ENCODE measurements at places on chromosomes 11 and 22. TPM values are rescaled to one million over a fixed set of nuclear protein-coding genes. Genes with fewer than 3 reads are reported as not detected.
A peak's percentile ranks its signal among the peaks of the same experiment; 100 is the strongest.

DNA sequence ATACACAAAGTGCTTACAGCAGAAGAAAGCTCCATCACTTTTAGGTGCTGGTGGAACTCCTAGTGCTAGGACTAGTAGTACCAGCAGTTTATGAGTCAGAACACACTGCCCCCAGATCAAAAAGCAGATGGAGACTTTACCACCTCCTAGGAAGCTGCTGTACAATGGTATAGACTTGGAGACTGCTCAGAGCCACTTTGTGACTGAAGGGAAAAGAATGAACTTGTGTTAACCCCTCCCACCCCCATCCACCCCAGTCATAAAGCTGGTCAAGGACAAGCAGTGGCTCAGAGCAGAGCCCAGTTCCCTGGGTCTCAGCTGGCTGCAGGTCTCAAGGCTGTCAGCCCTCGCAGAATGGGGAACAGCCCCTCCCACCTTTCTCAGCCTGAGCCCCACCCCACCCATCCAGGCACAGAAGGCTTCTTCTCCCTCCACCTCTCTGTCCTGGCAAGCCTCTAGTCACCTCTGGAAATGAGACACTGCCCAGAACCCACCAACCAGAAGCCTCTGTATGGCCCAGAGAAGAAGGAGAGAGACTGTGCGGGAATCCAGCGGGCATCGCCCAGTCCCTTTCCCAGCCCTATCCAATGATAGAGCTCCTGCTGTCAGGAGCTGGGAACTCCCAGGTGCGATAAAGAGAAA, 23.8 kb downstream of the PACSIN2 start:
- no peak for DNase-seq

The KAT5 gene
- 77.5 TPM for total RNA-seq

DNA sequence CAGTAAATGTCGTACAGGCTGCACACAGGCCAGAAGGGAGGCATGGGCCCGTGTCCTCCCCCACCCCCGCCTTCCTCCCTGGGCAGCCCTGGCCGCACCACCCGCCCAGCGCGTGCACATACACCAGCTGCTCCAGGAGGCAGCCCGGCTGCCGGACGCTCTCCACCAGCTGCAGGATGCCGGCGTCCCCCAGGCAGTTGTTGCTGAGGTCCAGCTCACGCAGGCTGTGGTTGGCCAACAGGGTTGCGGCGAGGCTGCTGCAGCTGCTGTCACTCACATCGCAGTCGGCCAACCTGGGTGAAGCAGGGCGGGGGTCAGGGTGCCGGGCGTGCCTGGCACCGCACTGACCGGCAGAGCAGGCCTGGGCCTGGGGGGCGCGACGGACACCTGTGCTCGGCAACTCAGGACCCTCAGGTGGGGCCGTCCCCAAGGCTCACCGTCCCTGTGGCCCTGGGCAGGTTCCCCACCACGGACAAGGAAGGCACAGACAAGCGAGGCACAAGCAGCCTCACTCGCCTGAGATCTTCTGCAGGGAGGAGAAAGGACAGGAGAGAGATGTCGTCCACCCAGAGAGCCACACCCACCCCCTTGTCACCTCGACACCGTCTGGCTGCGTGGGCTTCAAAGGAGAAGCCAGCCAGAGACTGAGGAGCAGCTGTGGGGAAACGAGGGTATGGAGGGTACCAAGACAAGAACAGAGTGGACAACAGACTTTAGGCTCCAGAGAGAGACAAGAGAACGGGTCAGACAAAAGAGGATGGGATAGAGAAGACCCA, 12.1 kb downstream of the RNH1 start:
- peak; percentile 63 for DNase-seq

GRCh38 chr22:36267058-36267457, 14.1 kb downstream of the APOL1 start:
- no peak for DNase-seq

DNA sequence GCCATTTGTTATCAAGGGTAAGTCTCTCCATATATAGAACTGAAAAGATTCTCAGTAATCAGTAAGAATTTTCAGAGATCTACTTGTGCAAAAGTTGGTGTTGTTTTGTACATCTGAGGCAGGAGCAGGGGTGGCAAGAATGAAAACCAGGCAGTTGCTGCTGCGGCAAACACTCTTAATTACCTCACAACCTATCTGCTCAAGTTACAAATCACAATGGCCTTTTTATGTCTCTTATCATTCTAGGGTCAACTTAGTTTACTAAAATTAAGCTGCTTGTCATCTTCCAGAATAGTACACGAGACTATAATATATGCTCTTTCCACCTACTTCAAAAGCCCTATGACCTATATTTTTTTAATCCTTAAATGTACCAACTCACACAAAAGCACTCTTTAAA, 14.3 kb upstream of the FSHB start:
- DNase-seq, result no peak

The CRACR2B gene
- total RNA-seq, result 34.3 TPM

DNA sequence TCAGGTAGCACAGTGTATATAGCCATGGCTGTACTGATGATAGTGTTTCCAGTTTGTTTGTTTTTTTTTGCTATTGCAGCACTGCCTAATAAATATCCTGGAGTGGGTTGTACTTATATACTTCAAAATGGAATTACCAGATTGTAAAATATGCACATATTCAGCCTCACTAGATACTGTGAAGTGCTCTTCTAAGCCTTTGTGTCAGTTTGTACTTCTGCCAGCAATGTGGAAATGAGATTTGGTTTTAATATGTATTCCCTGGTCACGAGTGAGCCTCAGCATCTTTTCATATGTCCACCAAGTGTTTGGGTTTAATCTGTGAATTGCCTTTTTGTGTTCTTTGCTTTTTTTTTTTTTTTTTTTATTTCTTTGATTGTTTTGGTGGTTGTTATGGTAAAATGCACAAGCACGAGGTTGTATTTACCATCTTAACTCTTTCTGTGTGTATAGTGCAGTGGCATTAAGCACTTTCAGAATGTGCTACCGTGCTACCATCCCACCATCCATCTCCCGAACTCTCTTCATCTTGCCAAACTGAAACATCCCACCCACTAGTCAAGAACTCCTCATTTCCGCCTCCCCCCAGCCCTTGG, 34.9 kb downstream of the ST3GAL4 start:
- no peak for DNase-seq

DNA sequence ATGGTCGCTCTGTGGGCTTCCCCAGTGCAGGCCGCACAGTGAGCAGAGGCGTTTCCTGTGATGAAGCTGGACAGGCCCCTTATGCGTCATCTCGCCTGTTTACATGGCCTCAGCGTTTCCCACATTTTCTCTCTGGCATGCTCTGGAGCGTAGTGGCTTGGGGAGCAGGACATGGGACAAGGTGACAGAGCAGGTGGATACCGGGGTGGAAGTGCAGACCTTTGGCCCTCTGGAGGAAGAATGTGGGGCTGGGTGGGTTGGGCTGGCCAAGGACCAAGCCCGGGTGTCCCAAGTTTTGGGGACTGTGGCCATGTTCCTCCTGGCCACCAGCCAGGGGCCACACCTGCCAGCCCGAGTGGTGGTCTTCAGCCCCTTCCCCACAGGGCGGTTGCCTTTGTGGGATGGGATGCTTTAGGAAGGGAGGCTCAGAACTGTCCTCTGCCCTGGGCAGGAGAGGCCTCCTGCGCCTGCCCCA, 446.6 kb downstream of the TBC1D22A start:
- DNase-seq, result no peak

DNA sequence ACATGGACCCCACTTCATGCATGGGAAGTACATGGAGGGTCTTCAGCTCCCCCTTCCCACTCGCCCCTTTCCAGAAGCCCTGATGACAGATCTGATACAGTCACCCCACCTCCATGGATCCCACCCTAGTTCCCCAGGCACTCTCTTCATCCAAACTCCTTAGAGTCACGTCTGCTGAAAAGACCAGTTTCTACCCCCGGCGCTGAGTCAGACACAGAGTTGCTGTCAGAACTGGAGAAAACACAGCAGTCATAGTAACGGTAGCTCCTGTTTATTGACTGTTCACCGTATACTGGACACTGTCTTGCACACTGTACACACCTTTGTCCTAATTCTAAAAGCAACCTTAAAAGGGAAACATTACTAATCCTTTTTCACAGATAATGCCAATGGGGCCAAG, 29.1 kb downstream of the DRD2 start:
- DNase-seq, result no peak

GRCh38 chr11:95680169-95680929, 109.2 kb downstream of the FAM76B start:
- DNase-seq, result no peak

DNA sequence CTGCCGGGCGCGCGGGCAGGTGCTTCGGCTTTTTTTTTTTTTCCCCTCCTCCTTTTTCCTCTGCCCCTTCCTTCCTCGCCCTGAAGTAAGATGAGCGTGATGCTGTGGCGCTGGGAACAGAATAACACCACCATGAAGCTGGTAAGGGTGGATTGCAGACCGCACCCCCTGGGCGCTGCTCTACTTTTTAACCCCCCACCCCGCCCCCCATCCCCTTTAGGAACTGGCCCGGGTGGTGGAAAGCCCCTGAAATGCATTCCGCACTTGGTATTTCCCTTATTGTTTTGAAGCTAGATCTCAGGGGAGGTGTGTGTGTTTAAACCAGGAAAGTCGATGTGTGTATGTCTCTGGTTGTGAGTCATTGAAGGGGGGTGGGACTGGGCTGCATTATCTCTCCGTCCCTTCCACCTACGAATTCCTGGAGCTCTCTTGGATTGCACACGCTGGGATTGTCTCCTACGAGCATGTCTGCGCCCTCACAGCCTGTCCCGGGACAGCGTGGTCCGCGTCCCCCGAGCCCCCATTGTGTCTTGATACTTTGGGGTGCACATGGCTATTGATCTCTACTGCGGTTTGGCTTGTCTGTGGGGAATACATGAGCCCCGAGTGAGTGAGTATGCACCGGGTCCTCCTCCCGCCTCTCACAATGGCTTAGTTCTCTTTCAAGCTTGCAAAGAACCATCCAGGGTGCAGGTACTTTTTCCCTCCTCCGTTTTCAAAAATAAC, 64.9 kb downstream of the NAV2 start:
- DNase-seq, result no peak

DNA sequence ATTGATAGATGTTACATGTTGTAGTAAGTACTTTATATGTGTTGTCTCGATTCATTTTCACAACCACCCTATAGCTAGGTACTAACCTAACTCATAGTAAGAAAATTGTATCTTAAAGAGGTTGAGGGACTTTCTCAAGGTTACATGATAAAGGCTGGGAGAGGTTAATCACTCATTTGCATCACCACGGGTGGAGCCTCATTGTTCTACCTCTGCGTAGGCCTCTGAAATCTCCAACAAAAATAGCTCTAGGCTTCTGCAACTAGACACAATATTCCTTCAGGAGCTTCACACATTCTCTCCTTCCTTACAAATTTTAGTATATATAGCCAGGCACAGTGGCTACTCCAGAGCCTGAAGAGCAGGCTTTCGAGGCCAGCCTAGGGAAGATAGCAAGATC, 408.9 kb upstream of the ANO5 start:
- no peak for DNase-seq

The P4HA3 gene
- 0.96 TPM for total RNA-seq

GRCh38 chr11:45512471-45513148, 152.8 kb downstream of the CHST1 start:
- DNase-seq, result no peak

DNA sequence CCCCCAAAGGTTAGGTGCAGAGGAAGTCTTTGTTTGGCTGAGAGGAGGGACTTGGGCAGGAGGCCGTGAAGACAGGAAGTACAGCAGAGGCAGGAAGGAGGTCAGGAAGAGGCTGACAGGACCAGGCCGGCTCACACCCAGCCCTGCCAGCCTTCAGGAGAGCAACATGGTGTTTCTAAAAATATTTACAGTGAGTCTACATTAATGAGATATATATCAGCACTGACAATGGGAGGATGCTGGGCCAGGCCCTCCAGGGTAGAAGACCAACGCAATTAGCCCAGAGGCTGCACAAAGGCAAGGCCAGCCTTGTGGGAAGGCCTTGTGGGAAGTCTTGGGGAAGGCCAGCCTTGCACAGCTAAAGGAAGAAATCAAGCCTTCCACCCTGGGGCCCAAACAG, 7.9 kb upstream of the APLNR start:
- no peak for DNase-seq

- DNase-seq, result no peak
Observed at GRCh38 chr22:37753746-37754145, 54.0 kb upstream of the GCAT start.

DNA sequence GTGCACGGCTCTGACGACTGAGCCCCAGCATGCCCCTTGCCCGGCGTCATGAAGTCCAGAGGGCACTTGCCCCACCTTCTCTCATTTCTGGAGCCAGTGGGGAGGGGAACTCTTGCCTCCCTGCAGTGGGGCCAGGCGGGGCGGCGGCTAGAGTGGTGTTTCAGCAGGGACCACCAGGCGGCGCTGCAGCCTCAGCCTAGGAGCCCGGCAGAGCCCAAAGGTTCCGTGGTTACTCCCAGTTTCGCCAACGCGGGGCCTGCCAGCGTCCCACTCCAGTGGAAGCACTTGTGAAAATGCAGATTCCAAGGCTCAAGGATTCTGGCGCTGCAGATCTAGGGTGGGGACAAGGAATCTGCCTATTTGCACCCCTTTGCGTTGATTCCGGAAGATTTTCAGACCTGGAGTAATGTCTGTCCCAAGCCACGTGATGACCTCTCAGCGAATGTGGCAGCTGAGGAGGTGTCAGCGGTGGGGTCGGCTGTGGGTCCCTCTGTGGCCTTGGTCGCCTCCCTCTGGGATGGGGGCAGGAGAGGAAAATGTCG, 55.7 kb downstream of the CD82 start:
- DNase-seq, result peak; percentile 87

DNA sequence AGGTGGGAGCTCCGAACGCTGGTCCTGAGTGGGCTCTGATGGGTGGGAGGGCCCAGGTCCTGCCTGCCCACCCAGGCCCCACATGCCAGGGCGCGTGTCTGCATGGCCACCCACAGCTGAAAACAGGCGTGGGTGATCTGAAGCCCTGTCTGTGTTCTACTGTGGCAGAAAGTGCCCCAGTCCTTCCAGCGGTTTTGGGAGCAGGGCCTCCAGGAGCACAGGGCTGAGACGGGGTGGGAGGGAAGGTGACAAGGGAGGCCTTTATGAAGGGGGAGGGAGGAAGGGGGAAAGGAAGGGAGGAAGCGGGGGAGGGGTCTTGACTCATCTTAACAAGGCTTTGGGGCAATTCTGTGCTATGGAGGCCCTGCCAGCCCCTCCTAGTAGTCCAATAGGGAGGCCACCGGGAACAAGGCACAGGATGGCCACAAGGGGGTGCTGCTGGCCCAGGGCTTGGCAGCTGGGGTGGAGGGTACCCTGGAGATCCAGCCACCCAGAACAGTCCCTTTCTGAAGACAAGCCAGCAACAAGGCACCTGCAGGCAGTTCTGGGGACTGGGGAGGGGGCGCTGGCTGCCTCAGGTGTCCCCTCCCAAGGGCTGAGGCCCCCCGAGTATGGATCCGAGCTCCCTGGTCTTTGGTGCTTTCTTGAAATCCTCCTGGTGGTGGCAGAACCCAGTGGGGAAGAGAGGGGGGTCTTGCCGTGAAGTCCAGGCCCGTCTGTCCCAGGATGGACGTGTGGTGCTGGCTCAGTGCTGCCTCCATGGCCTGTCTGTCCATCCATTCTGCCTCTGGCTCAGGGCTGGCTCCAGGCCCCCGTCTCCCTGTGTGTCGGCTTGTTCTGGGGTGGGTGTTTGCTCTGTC, 6.3 kb upstream of the FADS3 start:
- DNase-seq, result peak; percentile 88

The NPAS4 gene
- total RNA-seq, result not detected

The SCN3B gene
- total RNA-seq, result 3.2 TPM

The OR51E2 gene
- total RNA-seq, result not detected

GRCh38 chr11:129145276-129145675, 46.8 kb downstream of the ARHGAP32 start:
- DNase-seq, result no peak

The DRAP1 gene
- 62.8 TPM for total RNA-seq

All from upper lobe of right lung (tissue), 1 donor.